Activated CD8-positive, alpha-beta memory T cell treated with anti-CD3 and anti-CD28 coated beads for 4 hours (primary cell): ENCODE measurements at places on chromosomes 7 and 10.

GRCh38 chr10:114083040-114083439, 39.4 kb downstream of the ADRB1 start:
- DNase-seq, result no peak

DNA sequence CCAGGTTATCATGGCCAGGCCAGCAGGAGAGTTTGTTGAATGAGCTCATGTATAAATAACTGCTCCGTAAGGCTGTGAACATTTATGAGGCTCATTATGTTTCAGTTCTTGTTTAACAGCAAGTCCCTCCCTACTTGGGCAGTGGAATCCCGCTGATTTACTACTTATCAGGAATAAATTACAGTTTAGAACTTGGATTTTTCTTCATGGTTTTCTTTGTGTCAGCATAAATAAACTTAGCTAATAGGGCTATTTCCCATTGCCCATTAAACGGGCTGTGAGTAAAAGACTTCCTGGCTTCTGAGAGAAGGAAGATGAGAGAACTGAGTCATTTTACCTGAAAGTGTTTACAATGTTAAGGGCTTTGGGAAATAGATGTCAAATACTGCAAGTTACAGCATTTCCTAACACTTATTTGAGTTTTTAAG, 701.6 kb upstream of the ANKRD30A start:
- no peak for DNase-seq

GRCh38 chr7:100974021-100974420, 4.7 kb downstream of the MUC12 start:
- no peak for DNase-seq

GRCh38 chr10:102175415-102175814, 23.2 kb downstream of the NOLC1 start:
- DNase-seq, result no peak

DNA sequence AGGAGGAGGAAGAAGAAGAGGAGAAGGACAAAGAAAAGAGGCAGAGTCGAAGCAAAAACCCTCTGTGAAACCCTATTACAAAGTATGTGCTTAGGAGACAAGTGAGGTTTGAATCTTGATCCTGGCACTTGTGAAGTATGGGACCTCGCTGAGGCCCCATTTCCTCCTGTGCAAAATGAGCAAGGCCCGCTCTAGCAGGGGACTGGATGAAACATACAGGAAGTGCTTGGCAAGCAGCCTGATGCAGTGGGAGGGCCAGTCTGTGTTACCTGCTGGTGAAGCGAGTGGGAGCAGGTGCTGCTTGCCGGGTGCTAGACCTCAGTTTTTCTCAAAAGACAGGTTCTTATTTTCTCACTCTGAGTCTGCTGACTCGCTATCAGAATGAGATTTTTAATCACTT, 150.4 kb downstream of the JCAD start:
- DNase-seq, result no peak

DNA sequence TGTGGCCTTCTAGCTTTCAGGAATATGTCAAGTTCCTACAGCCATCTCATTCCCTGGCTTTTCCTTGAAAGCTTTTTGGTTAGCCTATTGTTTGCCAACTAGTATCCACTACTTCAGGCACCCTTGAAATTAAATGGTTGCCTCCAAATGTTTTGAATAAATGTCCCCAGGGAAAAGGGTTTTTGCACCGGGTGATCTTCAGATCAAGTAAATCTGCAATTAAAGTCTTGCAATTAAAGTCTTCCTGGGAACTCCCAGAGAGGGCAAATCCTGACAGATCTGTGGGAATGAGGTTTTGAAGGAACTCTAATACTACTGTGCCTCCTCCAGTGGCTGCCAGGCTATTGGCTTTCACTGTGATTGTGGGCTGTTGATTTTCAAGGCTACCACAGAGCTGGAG, 17.7 kb upstream of the ZNRF2 start:
- no peak for DNase-seq

GRCh38 chr10:128566361-128566968, 440.2 kb upstream of the MKI67 start:
- no peak for DNase-seq

GRCh38 chr7:33076737-33077136, 14.2 kb upstream of the NT5C3A start:
- no peak for DNase-seq

- DNase-seq, result no peak
Measured at GRCh38 chr10:511849-512191, 177.6 kb downstream of the DIP2C start.

GRCh38 chr7:29886827-29887226, 80.5 kb downstream of the WIPF3 start:
- DNase-seq, result no peak

DNA sequence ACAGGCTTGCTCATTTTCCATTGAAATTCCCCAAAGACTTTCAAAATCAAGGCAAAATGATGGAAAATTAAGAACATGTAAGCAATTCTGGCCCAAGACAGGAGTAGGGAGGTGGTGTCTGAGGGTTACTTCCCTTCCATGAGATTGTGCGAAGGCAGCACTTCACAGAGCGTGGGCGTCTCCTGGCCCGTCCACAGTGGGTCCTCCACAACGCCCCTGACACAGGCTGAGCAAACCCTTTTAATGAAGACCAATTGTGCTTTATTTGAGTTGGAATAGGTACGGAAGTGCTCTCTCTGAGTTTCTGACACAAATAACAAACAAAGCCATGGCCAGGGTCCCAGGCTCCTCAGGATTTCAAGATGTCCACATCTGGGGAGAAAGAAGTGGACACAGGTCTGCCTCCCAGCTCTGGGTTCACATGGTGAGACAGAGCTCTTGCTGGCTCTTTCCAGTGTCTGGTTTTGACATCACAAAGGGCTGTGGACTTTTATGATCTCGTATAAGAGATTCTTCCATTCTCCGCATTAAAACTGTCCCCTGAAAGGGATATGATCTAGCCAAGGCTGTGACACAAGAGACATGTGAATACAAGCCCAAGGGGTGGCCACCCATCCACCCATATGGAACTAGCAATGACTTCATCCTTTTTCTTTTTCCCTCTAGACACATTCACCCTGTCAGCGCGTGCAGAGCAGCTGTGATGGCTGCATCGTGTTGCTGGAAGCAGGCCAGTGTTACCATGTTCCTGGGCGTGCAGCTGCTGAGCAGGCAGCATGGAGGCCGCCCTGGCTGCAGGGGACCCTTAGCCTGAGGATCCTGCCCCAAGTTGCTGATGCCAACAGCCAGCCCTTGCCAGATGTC, 145.6 kb downstream of the ADAM12 start:
- no peak for DNase-seq

GRCh38 chr7:46226860-46227259, 305.8 kb upstream of the IGFBP3 start:
- DNase-seq, result no peak

- DNase-seq, result no peak
Measured at GRCh38 chr10:91953600-91954160, 30.1 kb downstream of the BTAF1 start.

- no peak for DNase-seq
Measured at GRCh38 chr7:142866361-142867096, 11.7 kb downstream of the EPHB6 start.
